ENCODE measurements at places on chromosomes 7 and 10.

GRCh38 chr10:73494877-73495225 is 973 bp downstream of the PPP3CB start:
- DNase-seq: no peak

DNA sequence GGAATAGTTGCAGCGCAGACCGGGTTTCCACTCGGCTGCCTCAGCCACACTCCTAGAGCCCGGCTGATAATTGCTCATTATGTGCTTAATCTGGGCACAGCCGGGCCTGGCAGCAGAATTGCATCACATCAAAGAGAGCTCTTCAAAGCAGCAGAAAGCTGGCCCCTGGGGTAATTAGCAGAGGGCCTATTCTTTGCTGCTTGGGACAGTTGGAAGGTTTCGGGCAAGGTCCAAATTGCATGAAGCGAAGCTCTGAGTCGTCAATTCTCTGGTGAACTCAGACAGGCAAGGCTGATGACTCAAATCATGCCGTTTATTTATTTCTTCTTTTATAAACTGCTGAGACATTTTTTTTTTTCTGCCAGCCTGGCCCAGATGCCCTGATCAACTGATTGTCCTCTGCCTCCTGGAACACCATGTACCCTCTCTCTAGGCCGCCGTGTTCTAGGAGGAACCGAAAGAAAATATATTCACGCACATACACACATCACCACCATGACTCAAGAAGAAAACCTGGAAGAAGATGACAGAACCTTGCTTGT is 242.2 kb downstream of the RAB11FIP2 start:
- no peak for DNase-seq

DNA sequence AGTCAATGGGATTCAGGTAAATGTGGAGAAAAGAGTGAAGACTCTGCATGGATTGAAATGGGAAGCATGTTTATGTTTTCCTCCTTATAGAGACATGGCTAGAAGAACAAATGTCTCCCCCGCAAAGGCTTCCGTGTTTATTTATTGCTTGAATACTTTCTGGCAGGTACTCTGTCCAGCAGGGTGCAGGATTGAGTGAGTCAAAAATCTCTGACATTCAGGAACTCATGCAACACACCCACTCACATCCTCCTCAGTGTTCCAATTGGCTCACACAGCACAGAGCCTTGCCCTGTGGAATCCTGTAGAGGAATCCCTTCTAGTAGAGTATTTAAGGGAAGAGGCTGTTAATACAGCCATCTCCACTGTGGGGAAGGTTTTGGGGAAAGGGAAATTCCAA is 290.3 kb upstream of the VWC2 start:
- DNase-seq: no peak

DNA sequence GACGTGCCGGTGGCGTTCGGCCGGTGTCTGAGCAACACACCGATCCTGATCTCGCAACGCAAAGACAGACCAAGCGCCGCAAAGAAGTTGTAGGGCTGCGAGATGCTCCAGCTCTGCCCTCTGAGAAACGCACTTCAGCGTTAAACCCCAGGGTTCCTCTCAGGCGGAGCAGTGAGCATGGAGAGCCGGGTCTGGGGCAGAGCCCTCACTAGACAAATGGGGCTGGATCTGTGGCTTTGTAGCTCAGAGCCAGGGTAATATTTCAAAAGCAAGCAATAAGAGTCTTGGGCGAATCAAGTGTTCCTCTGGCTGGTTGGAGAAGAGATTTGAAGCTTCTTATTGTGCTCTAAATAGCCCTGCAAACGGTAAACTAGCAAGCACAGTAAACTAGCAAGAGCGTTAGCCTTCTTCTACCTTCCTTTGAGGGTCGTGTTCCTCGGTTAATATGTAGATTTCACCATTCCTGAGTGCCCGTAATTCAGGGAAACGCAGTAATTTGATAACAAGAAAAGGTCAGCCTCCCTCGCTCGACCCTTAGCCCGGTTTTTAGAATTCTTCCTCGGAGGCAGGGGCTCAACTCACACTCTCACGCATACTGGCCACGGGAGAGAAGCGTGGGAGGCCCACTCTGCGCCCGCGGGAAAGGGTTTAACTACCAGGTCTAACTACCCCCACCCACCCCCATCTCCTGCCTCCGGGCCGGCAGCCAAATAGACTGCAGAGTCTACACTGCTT is 6.7 kb downstream of the SKAP2 start:
- DNase-seq: no peak

DNA sequence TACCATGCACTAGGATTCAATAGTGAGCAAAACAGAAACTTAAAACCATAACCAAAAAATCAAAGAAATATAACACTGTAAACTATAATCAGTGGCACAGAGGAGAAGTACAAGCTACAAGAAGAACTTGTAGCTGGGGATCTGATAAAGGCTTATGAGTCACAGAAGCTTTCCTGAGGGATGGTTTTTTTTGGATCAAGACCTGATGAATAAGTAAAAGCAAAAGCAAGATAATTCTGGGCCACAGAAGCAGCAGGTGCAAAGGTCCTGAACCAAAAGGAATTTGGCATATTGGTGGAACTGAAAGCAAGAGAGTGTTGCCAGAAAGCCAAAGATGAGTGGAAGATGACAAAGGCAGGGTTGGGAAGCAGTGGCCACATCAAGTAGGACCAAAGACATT is 37.4 kb upstream of the BET1 start:
- DNase-seq: no peak

GRCh38 chr7:93053949-93054943 is 63.5 kb downstream of the SAMD9 start:
- DNase-seq: peak; percentile 49

DNA sequence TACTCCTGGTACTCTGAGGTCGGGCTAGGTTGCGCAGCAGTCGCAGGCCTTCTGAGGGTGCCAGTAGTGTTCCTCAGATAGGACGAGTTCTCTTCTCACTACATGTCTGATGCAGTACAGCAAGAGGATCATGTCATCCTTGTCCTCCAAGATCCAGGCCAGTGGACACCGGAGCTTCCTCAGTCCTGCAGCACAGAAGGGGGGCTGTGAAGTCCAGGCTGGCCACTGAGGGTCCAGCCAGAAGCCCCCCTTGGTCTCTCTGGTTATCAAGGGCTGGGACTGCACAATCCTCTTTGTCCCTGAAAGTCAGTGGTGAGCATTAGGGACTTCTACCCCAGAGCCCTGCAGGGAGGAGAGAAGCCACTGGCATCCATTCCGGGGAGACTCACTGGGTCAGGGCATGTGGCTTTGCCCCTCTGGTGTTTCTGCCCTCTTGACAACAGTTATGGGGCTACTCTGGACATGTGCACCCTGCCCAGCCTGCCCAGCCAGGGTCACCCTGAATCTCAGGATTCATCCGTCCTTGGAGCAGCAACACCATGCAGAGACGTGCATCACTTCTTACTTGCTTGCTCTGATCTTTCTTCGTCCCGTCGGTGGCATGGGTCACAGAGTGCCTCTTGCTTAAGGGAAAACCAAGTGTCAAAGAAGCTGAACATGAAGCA is 125.7 kb downstream of the ADCY1 start:
- DNase-seq: peak; percentile 22

GRCh38 chr10:114751856-114752255 is 69.7 kb upstream of the FHIP2A start:
- DNase-seq: no peak

DNA sequence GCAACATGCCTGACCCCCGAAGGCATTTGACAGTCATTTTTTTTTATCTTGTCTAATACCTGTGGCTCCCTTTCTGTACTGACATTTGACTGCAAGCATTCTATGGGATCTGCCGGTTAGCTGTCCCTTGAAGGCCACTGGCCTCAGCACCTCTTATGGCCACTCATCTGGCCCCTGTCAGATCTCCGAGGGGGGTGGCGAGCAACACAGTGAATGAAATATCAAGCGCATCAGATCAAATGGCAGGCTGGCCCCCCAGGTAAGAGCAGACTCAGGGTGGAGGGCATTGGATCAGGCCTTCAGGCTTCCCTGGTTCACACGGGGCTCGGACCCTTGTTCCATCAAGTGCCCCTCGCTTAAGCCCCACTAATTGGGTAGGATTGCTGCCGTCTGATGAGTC is 199.6 kb upstream of the MKI67 start:
- no peak for DNase-seq

DNA sequence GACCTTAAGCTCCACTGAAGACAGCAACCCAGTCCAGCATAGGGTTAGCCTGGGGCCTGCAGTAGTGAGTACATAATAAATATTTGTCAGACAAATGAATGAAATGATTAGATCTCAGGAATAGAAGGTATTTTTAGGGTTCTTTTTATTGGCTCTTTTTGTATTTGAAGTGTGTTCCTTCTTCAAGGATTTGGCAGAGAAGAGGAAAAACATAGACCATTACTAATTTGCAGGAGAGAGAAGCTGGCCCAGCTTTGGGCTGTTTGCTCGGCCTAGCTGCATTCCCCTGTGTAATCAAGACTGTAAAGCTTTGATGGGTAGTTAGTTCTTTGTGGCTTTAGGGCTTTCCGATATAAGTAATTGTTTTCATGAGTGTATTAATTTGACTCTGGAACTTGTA is 64.2 kb downstream of the CNNM2 start:
- DNase-seq: no peak

GRCh38 chr10:112115781-112116385 is 67.7 kb downstream of the GPAM start:
- peak; percentile 35 for DNase-seq

GRCh38 chr7:153567426-153567825 is 484.8 kb upstream of the DPP6 start:
- DNase-seq: no peak

GRCh38 chr7:107834401-107834800 is 31.4 kb upstream of the SLC26A3 start:
- no peak for DNase-seq

GRCh38 chr7:120373174-120373573 is 100.2 kb downstream of the KCND2 start:
- no peak for DNase-seq

GRCh38 chr10:57844387-57844998 is 423.2 kb downstream of the IPMK start:
- DNase-seq: no peak

GRCh38 chr10:83582407-83583095 is 556.8 kb upstream of the GHITM start:
- DNase-seq: no peak
